ENCODE measurements at places on chromosomes 7 and 10. TPM values are rescaled to one million over a fixed set of nuclear protein-coding genes. Genes with fewer than 3 reads are reported as not detected.

- H3K27me3 ChIP-seq: no peaks in the 10 kb centered on the region
- no peak overlapping the region for H3K4me3 ChIP-seq
- H3K36me3 ChIP-seq: peaks cover 53% of the 10 kb centered on the region
- H3K4me1 ChIP-seq: peaks cover 13% of the 10 kb centered on the region
- no peak overlapping the region for H3K27ac ChIP-seq
These were observed 126.2 kb downstream of the SNX13 start for GRCh38 chr7:17814058-17814457.

Gene IQUB
- not detected for polyA plus RNA-seq

- H3K36me3 ChIP-seq: no peaks in the 10 kb centered on the region
- no peaks in the 10 kb centered on the region for H3K27me3 ChIP-seq
- no peak overlapping the region for H3K4me3 ChIP-seq
- no peak overlapping the region for H3K27ac ChIP-seq
These were observed 9.2 kb downstream of the USP54 start for GRCh38 chr10:73581918-73582317.

DNA sequence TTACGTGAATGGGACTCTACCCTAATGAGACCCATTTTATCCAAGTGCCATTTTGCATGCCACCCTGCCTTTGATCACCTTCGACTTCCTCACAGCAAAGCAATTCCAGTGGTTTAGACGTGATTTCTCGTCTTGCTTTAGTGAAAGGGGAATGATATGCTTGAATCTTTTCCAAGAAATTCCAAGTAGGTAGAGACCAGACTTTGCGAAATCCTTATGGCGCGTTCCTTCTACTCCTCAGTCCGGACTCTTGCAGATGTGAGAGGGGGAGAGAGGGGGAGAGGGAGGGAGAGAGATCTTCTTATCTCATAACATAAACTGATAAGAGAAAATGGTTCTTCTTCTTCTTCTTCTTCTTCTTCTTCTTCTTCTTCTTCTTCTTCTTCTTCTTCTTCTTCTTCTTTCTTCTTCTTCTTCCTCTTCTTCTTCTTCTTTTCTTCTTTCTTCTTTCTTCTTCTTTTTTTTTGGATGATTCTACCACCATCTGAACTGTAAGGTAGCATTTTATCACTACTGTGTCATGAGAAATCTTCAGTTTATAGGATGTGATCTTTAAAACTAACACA lies 883 bp downstream of the SPAG6 start:
- peak overlapping the region; percentile 42 for H3K27ac ChIP-seq
- DNase-seq: no peak
- peak overlapping the region; percentile 54 for H3K4me3 ChIP-seq
- H3K27me3 ChIP-seq: peaks cover 51% of the 10 kb centered on the region

- H3K36me3 ChIP-seq: peaks cover 3% of the 10 kb centered on the region
- no peak overlapping the region for H3K4me3 ChIP-seq
- peaks cover 66% of the 10 kb centered on the region for H3K4me1 ChIP-seq
- peak overlapping the region; percentile 65 for H3K27ac ChIP-seq
- no peak for DNase-seq
These were observed 126.5 kb downstream of the ICA1 start for GRCh38 chr7:8135417-8135816.

Gene ACBD7
- polyA plus RNA-seq: not detected

GRCh38 chr7:108380517-108380916 lies 75.7 kb downstream of the NRCAM start:
- no peaks in the 10 kb centered on the region for H3K4me1 ChIP-seq
- no peaks in the 10 kb centered on the region for H3K36me3 ChIP-seq
- H3K27me3 ChIP-seq: peaks cover 2% of the 10 kb centered on the region
- DNase-seq: no peak
- H3K4me3 ChIP-seq: no peak overlapping the region

Gene ACHE
- not detected for polyA plus RNA-seq

- H3K4me3 ChIP-seq: no peak overlapping the region
- no peaks in the 10 kb centered on the region for H3K4me1 ChIP-seq
- no peaks in the 10 kb centered on the region for H3K27me3 ChIP-seq
- no peak for DNase-seq
These were observed 116.3 kb upstream of the PPP2R2D start for GRCh38 chr10:131784363-131785120.

DNA sequence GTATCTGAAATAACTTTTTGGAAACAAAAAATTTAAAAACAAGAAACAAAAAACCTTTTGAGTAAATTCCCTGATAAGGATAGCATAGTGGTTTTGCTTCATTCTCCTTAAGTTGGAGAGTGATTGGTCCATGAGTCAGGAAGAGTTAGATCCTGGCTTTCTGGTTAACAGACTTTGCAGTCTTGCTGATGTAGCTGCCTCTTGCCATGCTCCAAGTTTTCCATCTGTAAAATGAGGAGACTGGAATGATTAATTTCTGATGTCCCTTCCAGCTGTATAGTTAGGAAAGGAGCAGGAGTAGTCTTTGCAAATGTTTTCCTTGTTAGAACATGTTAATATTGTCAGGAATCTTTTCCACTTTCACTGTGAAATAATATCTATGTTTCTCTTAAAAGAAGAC lies 266.6 kb downstream of the DNAJB9 start:
- no peak for DNase-seq
- no peak overlapping the region for H3K4me3 ChIP-seq
- H3K4me1 ChIP-seq: no peaks in the 10 kb centered on the region
- H3K27ac ChIP-seq: no peak overlapping the region
- H3K27me3 ChIP-seq: no peaks in the 10 kb centered on the region

GRCh38 chr10:11448190-11448544 lies 163.3 kb downstream of the USP6NL start:
- peaks cover 5% of the 10 kb centered on the region for H3K27me3 ChIP-seq
- no peaks in the 10 kb centered on the region for H3K4me1 ChIP-seq
- DNase-seq: no peak
- H3K36me3 ChIP-seq: no peaks in the 10 kb centered on the region

GRCh38 chr10:16436367-16436757 lies 448 bp upstream of the PTER start:
- H3K4me3 ChIP-seq: peak overlapping the region; percentile 91
- H3K36me3 ChIP-seq: no peaks in the 10 kb centered on the region
- DNase-seq: no peak
- peaks cover 45% of the 10 kb centered on the region for H3K4me1 ChIP-seq
- H3K27ac ChIP-seq: peak overlapping the region; percentile 88

Gene SMO
- polyA plus RNA-seq: not detected

Gene SFTPA1
- not detected for polyA plus RNA-seq

- H3K4me3 ChIP-seq: no peak overlapping the region
- H3K27me3 ChIP-seq: peaks cover 2% of the 10 kb centered on the region
- H3K4me1 ChIP-seq: no peaks in the 10 kb centered on the region
- DNase-seq: no peak
These were observed 98.7 kb upstream of the DNAJB6 start for GRCh38 chr7:157238087-157238486.

GRCh38 chr10:128062881-128063563 lies 63.2 kb downstream of the MKI67 start:
- H3K4me3 ChIP-seq: peak overlapping the region; percentile 87
- H3K36me3 ChIP-seq: peaks cover 35% of the 10 kb centered on the region
- peaks cover 26% of the 10 kb centered on the region for H3K27me3 ChIP-seq

DNA sequence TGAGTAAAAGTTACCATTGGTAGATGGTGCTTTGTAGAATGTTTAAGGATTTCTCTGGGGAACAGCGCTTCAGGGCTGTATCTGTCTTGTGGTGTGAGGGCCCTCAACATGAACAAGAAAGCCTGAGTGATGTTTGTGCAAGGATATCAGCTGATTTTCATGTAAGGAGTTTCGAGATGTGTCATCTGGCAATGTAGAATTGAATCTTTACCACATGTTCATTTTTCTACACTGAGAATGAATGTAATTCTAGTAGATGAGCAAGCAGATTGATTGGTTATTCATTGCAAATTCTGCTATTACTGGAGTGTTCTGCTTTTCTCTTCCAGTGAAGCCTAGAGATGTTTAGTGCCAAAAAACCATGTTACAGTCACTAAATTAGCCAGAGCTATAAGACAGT lies 87.7 kb downstream of the ST7 start:
- no peaks in the 10 kb centered on the region for H3K4me1 ChIP-seq
- DNase-seq: no peak
- no peaks in the 10 kb centered on the region for H3K36me3 ChIP-seq
- no peak overlapping the region for H3K27ac ChIP-seq

DNA sequence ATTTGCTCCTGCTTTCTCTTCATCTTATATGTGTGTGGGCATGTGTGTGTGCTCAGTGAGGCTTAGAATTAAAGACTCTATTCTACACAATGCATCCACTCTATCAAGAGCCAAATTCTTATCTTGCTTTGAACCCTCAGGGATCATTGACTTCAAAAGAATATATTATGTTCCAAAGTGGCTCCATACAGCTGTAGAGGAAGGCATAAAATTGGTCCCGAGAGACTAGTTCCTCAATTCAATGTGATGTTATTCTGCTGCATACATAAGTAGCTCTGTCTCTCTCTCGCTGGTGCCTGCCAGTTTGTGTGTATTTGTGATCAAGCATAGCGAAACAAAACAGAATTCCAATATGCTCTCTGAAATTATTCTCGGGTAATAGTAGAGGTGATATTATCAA lies 997.9 kb upstream of the POT1 start:
- H3K27ac ChIP-seq: no peak overlapping the region
- H3K4me1 ChIP-seq: no peaks in the 10 kb centered on the region
- no peaks in the 10 kb centered on the region for H3K27me3 ChIP-seq
- H3K36me3 ChIP-seq: no peaks in the 10 kb centered on the region

Gene KAT6B
- 20.2 TPM for polyA plus RNA-seq

- peaks cover 4% of the 10 kb centered on the region for H3K27me3 ChIP-seq
- no peaks in the 10 kb centered on the region for H3K4me1 ChIP-seq
- DNase-seq: no peak
- peaks cover 24% of the 10 kb centered on the region for H3K36me3 ChIP-seq
- H3K27ac ChIP-seq: no peak overlapping the region
These were observed 28.1 kb upstream of the SLC26A4 start for GRCh38 chr7:107632492-107632865.

DNA sequence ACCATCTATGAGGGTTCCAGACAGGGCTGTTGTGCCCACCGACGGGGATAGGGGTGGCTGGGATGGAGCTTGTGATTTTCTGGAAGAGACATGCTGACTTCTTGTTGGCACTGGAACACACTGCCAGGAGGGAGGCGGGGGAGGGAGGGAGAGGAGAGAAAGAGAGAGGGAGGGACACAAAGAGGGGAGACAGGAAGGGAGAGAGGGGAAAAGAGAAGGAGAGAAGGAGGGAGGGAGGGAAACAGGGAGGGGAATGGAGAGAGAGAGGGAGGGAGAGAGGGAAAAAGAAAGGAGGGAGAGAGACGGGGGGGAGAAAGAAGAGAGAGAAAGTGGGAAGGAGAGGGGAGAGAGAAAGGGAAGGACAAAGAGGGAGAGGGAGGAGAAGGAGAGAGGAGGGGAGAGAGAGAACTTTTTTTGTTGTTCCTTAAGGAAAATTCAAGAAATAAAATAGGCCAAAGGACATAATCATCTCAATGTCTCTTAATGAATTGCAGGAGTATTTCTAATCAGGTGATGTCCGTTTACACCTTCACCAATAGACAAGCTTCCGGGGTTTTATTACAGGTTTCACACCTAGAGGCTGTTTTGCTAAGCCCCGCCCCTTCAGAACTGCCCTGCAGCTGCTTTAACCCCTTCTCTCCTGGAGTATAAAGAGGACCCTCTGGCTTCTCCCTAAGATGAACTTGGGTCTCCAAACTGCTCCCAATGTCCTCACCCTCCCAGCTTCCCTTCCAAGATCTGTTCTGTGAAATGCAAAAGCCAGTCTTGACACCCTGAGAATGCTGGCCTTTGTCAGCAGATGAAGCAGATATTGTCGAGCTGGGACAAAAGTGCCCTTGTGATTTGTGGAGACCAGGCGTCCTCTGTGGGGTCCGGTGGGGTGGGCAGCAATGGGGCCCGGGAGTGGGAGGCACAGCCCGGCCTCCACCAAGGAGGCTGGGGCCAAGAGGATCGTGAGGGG lies 82.0 kb upstream of the GTF2IRD1 start:
- peaks cover 4% of the 10 kb centered on the region for H3K36me3 ChIP-seq
- DNase-seq: peak; percentile 12
- H3K4me1 ChIP-seq: peaks cover 13% of the 10 kb centered on the region
- H3K27ac ChIP-seq: peak overlapping the region; percentile 43

GRCh38 chr7:23214938-23215337 lies 31.6 kb upstream of the GPNMB start:
- no peak for DNase-seq
- no peaks in the 10 kb centered on the region for H3K36me3 ChIP-seq
- H3K27ac ChIP-seq: no peak overlapping the region
- peaks cover 3% of the 10 kb centered on the region for H3K27me3 ChIP-seq

DNA sequence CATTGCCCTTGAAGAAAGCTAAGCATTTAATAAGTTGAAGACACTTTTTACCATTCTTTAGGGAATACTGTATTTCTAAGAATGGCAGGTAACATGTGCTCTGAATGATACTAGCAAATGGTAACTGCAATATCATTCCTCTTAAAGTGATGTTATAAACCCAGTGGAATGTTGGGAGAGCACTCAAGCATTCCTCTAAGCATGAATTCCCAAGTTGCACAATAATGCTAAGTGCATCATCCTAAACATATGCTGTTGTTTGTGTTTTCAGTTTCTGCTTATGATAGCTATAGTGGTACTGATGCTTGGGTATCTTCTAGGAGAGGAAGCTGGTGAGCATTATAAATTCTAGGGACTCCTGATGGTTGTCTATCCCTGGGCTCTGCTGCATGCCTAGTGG lies 673.9 kb downstream of the PHTF2 start:
- no peak for DNase-seq
- H3K27me3 ChIP-seq: peaks cover 2% of the 10 kb centered on the region
- H3K27ac ChIP-seq: no peak overlapping the region
- no peak overlapping the region for H3K4me3 ChIP-seq

DNA sequence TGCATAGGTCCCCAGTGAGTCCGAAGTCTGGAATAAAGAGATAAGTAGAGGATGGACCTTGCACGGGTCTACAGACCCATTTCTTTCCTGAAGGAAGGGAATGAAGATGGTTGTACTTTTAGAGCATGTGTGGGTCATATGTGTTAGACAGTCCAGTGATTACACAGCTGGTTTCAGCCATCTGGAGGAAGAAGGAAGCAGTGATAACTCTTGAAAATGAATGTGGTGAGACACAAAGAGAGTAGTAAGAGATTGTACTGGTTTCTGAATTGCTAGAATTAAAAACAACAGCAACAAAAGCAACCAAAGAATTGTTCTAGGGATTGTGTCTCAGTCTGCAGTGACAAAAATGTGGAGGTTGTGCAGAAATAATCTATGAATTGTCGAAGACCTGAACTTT lies 258.9 kb downstream of the SUGCT start:
- H3K4me1 ChIP-seq: no peaks in the 10 kb centered on the region
- H3K4me3 ChIP-seq: no peak overlapping the region
- no peaks in the 10 kb centered on the region for H3K27me3 ChIP-seq
- H3K36me3 ChIP-seq: no peaks in the 10 kb centered on the region
- no peak for DNase-seq

- H3K36me3 ChIP-seq: no peaks in the 10 kb centered on the region
- peaks cover 1% of the 10 kb centered on the region for H3K4me1 ChIP-seq
- H3K27me3 ChIP-seq: peaks cover 8% of the 10 kb centered on the region
- DNase-seq: no peak
- no peak overlapping the region for H3K27ac ChIP-seq
These were observed 7.5 kb downstream of the NRP1 start for GRCh38 chr10:33326933-33327332.

Data from immature natural killer cell (primary cell).